ENCODE measurements at places on chromosomes 7 and 10.

- no peak for DNase-seq
Measured at GRCh38 chr7:92781117-92781720, 55.2 kb downstream of the CDK6 start.

GRCh38 chr7:30348083-30348560 lies 63.7 kb downstream of the ZNRF2 start:
- no peak for DNase-seq

- no peak for DNase-seq
Measured at GRCh38 chr7:64849924-64850499, 53.1 kb upstream of the ZNF273 start.

DNA sequence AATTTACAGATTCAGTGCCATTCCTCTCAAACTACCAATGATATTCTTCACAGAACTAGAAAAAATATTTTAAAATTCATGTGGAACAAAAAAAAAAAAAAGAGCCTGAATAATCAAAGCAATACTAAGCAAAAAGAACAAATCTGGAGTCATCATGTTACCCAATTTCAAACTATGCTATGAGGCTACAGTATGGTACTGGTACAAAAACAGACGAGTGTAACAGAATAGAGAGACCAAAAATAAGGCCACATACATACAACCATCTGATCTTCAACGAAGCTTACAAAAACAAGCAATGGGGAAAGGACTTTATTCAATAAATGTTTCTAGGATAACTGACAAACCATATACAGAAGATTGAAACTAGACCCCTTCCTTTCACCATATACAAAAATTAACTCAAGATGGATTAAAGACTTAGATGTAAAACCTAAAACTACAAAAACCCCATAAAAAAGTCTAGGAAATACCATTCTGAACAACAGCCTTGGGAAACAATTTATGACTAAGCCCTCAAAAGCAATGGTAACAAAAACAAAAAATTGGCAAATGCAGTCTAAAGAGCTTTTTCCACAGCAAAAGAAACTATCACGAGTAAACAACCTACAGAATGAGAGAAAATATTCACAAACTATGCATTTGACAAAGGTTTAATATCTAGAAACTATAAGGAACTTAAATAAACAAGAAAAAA lies 207.7 kb downstream of the PTN start:
- DNase-seq: no peak

DNA sequence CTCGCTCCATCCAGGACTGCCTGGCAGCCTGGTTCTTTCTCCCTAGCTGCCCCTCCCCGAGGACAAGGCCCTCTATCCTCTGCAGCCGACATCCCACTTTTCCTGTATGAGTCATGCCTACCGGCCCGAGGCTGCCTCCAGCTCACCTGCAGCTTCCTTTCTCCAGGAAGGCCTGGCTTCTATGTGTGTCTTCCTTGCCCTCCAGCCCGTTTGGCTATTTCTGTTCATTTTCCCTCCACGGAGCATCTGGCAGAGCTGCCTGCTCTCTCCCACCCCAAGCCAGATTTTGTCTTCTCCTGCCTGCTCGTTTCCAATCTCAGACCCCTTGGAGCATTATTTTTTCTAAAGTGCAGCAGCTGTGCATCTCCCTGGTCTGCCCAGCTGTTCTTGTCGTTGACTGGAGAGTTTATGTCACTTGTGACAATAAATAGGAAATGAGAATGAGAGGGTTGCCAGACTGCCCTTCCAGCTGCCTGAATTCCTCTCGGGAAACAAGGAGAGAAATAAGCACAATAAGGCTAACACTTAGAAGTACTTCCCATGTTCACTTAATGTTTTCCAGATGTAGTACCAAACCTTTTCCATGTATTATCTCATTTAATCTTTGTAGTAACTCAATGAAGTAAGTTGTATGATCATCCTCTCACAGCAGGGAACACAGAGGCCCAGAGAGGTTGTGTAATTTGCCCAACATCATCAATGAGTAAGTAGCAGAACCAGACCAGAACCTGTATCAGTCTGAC lies 19.7 kb downstream of the UBTD1 start:
- DNase-seq: no peak

DNA sequence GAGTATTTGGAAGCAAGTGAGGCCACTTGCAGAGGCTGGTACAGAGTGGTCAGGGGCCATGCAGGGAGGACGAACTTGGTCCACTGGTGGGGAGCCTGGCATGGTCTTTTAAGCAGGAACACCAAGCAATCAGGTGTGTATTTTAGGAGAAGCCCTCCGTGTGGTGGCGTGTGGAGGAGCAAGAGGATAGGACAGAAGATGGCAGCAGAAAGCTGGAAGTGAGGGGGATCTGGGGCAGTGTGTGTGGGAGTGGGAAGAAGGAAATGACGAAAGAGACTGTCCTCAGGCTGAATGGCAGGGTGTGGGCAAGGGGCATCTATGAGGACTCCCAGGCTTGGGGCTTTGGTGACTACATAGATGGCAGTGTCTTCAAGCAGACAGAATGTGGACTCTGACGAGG lies 51.2 kb downstream of the TEX36 start:
- no peak for DNase-seq

DNA sequence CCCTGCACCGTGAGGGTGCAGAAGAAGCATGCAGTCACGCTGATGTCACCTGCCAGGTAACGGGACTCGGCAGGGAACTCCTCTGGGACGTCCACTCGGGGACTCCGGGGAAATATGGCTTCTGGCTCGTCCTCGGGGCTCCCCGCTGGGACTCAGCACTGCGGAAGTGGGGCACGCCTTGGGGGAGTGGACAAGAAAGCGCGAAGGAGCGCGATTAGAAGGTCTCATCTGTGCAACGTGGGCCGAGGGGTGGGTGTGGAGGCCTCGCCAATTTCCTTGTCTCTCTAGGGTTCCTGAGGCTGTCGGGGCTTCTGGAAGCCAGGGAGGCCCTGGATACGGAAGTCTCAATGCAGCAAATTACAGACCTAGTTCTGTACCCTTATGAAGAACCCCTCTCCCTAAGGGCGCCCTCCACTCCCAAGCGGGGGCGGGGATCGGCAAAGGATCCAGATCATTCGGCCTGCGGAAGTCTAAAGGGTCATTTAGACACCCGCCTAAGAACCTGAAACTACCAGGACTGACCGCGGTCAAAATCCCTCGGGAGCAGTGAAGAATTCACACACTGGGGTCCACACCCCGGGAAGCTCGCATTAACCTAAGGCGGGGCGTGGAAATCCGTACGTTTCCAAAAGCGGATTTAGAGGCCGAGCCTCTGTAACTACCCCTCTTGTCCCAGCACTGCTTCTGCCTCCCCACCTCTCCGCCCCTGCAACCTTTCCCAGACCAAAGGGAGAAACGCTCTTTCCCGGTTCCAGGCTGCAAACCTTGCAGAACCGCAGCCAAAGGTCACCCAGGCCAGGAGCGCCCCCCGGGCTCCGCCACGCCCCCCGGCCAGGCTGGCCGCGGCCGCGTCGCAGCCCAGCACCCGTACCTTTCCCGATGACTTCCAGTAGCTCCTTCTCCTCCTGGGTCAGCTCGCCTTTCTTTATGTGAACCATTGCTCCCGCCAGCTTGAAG lies 640 bp downstream of the ANKMY2 start:
- peak; percentile 83 for DNase-seq

DNA sequence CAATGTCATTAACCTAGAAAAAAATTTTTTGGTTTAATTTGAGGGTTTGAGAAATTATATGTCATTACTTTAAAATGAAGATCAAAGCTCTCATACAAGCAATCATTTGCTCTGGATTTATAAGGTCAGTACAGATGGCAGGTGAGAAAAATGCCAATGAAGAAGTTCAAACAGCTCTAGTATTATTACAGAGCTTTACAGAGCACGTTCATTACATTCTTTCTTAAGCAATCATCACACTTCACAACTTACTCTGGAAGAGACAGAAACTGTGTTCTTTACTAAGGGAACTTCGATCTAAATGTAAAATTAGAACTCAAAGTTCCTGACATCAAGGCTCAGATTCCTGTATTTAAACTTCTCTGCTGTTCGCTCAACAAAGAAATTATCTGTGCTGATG lies 153.4 kb downstream of the ATE1 start:
- no peak for DNase-seq

DNA sequence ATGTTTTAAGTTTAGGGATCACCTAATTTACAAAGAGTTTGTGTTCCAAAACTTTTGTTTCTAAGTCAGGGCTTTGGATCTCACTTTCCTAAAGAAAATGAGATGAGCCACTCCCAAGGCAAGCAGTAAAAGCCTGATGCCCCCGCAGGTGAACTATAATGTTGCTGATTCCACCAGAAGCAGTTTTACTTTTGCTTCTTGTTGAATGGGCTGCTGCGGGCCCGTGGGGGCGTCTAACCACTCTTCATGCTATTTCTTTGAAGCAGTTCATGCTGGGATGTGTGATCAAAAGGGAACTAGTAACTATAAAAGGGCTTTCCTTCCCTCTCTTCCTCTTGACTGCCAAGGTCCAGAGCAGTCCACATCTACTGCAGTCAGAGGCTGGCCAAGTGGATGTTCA lies 118.7 kb upstream of the NEBL start:
- DNase-seq: no peak

DNA sequence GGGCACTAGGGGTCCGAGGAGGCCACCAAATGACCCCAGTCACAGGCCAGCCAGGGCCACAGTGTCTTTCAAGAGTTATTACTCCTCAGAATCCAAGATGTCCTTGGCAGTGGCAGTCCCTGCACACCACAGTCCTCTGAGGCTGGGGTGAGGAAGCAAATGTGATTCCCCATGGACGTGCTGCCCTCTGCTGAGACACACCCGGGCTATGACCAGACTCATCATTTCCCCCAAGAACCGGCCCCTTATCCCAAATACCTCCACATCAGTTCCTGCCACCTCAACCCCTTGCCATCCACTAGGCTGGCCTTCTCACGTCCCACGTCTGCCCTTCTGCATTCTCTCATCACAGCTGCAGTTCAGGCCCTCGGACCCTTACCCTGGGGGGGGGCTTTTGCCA lies 5.0 kb downstream of the PRKAG2 start:
- DNase-seq: no peak

DNA sequence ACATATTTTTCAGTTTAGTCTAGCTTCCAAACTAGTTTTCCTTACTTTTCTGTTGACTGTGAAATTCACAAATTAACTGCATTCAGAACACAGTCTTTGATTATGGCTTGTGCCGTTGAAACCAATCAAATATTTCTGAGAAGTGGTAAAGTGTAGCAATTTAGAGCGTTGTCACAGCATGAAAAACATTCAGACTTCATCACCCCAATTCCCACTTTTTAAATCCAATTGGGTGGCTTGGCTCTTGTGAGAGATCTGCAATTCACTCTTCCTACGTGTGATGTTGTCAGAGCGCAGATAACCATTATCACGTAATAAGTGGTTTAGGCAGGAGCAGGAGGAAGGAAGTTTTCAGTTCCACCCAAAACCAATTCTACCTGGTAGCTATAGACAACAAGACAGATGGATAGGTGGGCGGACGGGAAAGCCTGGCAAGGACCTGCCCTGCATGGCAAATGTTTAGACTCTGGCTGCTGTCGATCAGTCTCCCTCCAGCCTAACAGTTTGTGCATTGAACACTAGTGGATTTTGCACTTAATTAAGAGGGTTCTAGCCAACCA lies 8.9 kb downstream of the COBL start:
- DNase-seq: no peak

DNA sequence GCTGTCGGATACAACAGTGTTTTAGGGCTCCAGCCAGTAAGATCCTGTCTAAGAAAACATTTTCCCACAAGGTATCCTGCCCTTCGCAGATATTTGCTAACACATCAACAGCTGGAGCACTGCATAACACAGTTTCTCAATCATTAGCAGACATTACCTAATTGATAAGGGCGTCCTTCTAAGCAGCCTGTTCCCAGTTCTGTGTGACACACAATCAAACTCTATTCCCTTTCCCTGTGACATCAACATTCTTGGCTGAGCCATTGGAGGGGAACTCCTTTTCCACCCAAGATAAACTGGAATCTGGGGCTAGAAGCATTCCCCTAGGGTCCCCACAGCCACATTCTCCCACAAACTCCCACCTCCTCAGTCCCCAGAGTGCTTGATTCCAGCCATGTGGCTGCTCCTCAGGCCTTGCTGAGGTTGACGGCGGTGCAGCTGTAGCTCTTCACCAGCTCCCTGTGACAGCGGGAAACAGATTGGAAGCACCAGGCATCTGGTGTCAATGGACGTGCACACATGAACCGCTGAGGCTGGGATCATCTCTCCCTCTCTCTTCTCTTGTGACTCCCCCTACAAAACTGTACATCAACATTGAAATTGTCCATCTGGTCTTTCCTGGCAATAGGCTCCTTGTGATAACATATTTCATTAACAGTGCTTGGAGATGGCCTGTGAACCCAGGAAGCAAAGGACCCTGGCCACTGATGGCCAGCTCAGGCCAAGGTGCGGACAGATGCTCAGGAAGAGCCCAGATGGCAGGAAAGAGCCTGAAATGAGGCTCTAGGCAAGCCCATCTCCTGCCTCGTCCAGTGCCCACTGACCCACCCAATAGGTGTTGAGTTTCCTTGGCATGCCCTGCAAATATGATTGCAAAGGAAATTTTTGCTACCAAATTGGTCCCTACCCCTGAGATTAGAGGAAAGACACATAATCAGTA lies 131.1 kb upstream of the TBX20 start:
- no peak for DNase-seq

DNA sequence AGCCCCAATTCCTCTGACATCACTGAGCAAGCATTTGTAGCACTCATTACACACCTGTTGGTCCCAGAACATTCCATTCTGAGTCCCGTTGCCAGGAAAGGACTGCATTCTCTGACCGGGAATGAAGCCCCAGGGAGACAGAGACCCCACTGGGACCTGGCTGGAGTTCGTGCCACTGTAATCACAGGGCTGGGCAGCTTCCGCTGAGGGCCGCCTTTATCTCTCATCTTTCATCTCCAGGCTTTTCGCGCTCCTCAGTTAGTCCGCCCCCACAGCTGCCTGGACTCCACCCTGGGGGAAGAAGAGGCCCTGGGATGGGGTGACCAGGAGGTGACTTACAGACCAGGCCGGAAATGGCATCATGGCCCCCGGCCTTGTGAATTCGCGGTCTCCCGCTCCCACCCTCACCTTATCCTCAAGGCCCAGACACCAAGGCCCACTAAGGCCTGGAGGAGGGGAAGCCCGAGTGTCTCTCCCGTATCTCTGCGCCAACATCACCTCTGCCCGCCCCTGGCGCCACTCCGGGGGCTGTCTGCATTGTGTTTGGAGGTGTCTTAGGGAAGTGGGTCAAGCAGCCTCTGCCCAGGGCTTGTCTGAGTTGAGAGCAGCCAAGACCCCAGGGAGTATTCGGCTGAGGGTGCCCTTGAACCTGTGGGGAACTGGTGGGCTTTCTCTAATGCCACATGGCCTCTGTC lies 75.4 kb downstream of the PROSER2 start:
- no peak for DNase-seq

- DNase-seq: no peak
Measured at GRCh38 chr7:2124604-2125345, 108.0 kb downstream of the MAD1L1 start.

DNA sequence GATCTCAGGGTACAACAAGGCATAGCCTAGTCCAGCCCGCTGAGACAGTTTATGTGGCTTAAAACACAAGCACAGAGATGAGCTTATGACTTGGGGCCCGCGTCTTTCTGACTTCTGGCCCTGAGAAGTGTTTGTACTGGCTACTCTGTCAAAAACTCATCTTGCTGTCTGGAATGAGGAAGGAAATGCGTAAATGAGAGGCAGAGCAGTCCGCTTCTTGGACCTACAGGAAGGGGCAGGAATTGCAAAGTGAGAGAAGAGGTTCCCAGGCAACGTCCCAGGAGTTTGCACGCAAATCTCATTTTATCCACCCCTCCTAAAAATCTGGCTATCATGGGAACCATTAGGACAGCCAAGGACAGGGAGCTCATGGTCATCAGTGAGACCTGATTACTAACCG lies 5.5 kb downstream of the ANXA11 start:
- peak; percentile 85 for DNase-seq
